ENCODE measurements at places on chromosomes 3 and 15.

DNA sequence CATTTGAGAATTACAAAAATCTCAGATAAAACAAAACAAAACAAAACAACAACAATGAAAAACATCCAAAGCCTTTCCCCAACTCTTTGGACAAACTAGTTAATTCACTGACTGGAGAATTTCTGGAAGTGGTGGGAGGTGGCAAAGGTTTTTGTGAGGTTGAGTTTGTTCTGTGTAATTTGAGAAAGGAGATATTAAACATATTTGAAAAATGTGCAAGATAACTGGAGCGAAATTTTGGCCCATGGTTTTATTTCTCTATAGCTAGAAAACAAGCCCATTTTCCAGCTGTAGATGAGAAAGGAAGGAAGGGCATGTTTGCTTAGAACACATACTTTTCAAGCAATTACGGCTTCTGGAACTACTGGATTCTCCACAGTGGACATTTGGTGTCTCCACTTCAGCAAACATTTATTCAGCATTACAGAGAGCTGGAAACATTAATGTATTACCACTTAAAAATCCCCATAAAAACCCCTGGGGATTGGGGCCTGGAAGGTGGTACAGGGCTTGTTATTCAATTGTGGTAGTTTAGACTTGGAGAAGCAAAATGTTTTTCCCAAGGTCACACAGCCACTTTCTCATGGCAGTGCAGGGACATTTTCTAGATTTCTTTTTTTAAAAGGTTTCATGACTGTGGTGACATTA is 135.8 kb downstream of the THSD4 start:
- DNase-seq = no peak

GRCh38 chr15:58459560-58459959 is 27.8 kb downstream of the LIPC start:
- DNase-seq = no peak

- no peak for DNase-seq
Observed at GRCh38 chr3:144499001-144499930, 527.6 kb downstream of the DIPK2A start.

- DNase-seq = no peak
Observed at GRCh38 chr3:112477891-112478290, 21.4 kb downstream of the BTLA start.

- DNase-seq = no peak
Observed at GRCh38 chr3:123155471-123156011, 46.2 kb upstream of the SEC22A start.

DNA sequence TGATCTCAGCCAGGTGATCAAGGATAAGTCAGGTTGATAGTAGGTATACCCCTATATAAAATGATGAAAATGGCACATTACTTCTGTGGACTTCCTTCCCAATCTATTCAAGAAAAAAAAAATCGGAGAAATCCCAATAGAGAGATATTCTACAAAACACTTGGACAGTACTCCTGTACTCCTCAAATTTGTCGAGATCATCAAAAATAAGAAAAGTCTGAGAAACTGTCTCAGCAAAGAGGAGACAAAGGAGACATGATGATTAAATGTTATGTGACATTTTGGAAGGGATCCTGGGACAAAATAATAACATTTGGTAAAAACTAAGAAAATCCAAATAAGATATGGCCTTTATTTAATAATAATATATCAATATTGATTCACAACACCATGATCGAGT is 94.6 kb downstream of the DCLK3 start:
- no peak for DNase-seq

Data from activated naive CD4-positive, alpha-beta T cell treated with anti-CD3 and anti-CD28 coated beads, Interleukin-2, amount 50 U/mL, for 72 hours (primary cell).